ENCODE measurements at places on chromosomes 12 and 14.

DNA sequence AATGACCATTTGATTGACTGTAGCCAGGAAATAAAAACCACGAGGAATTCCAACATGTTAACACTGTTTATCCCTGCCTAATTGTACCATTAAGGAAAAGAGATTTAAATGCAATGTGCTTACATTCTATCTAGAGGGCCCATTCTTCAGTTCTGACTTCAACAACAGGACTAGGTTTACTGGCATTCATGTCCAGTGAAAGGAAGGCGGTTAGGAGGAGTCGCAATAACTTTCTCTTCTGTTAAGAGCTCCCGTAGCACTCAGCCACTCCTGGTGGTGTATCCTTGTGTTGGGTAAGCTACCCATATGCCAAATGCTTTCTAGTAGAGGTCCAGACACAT is 154.7 kb downstream of the STXBP6 start:
- peak; percentile 86 for DNase-seq

DNA sequence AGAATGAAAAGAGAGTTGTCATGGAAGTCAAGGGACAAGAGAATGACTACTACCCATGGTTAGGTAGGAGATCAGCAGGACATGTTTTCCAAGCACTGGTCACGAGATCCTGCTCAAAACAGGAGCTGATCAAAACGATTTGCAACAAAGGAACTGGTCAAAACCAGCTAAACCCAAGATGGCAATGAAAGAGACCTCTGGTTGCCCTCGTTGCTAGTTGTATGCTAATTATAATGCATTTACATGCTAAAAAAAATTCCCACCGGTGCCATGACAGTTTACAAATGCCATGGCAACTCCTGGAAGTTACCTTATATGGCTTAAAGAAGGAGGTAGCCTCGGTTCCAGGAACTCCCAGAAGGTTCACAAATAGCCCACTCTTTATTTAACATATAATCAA is 95.0 kb upstream of the OTX2 start:
- DNase-seq, result no peak

- DNase-seq, result no peak
These were observed 306.6 kb upstream of the FKBP4 start for GRCh38 chr12:2488131-2488530.

DNA sequence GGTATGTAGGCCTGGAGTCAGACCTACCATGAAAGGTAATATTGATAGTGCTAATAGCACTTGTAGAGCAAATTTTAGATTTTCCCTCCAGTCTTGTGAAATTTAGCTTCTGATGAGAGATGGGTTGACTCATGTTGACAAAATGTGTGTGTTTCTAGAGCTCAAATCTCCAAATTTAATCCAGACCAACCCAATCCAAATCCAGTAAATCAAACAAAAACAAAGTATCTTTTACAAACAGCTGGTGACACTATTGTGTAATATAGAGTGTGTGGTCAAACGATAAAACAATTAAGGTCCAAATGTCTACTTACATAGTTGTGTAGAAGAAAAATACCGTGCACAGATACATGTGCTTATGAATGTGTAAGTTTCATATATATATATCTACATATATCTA is 63.4 kb upstream of the KITLG start:
- DNase-seq, result peak; percentile 87

DNA sequence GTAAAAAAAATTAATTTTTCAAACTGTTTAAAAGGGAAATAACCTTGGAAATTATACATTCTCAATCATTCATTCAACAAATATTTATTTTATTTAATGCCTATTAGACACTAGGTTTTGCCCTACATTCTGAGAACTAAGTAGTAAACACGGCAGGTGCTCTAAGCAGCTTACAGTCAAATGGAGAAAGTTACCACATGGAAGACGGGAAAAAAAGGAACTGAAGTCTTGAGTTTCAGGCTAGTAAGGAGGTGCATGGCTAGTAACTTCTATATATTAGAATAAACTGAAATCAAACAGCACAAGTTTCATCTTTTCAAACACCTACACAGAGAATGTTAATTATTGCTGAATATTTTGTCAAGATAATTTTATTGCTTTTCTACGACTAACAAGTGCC is 52.9 kb downstream of the C12orf42 start:
- no peak for DNase-seq

DNA sequence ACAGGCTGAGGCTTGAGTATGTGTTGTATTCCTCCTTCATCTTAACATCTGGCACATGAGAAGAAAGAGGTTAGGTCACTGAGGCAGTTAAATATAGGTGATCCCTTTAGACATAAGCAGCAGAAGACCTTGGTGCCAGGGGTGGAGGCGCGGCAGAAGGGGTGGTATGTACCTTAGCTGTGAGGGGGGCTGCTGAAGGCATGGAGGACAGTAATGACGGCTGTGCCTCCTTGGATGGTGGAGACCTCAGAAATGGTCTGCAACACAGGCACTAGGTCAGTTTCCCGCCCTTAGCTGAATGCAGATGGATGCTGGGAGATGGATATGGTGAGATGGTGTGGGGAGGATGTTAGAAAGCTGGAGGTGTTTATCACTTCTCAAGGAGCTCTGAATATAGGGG is 1.5 kb upstream of the PNMA1 start:
- DNase-seq, result no peak

DNA sequence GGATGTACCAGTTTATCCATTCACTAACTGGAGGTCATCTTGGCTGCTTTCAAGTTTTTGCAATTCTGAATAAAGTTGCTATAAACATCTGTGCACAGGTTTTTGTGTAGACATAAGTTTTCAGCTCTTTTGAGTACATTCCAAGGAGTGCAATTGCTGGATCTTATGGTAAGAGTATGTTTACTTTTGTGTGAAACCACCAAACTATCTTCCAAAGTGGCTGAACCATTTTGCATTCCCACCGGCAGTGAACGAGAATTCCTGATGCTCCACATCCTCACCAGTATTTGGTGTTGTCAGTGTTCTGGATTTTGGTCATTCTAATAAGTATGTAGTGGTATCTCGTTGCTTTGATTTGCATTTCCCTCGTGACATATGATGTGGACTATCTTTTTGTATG is 150.5 kb upstream of the BCL2L14 start:
- peak; percentile 47 for DNase-seq

DNA sequence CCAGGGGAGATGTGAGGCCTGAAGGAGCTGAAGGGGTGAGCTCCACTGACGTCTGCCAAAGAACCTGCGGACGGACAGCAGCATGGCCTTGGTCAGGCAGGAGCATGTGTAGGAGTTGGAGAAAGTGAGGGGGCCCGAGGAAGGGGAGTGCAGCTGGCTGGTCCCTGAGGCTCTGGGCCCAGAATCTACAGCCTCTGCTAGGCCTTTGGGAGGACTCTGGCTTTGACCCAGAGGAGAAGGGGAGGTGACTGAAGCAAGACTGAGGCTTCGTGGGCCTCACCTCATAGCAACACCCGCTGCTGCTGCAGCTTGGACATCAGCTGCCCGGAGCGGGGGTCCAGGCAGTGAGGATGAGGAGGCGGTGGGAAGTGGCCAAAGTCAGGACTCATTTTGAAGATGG is 216.6 kb upstream of the FKBP4 start:
- no peak for DNase-seq

GRCh38 chr12:77179515-77179914 is 114.1 kb upstream of the E2F7 start:
- DNase-seq, result no peak

- DNase-seq, result no peak
These were observed 146.4 kb upstream of the RTL1 start for GRCh38 chr14:101049942-101050341.

DNA sequence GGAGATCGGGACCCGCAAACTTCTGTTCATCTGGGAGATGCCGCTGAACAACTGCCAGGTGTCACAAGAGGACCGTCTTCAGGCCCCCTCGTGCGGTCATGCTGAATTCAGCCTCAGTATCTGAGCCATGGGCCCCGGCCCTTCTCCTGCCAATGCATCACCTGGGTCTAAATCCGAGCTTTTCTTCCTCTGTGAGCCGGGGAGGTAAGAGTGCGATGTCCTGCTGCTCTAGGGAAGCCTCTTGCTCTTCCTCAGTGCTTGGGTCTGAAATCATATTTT is 155.8 kb upstream of the FKBP4 start:
- no peak for DNase-seq

DNA sequence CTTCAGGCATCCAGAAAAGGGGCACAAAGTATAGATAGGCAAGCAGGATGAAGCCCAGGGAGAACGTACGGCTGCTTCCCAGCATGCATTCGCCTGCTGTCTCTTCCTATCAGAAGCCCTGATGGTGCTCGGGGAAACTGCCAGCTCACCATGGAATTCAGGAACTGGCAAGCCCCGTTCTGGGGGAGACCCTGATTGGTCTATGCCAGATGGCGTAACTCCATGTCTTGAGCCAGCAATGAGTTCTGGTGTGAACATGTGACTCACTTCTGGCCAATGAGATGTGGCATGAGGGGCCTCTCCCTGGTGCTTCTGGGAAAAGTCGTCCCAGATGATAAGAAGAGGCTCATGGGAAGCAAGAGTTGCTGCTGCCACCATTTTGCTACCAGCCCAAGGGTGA is 270.8 kb downstream of the BCL11B start:
- DNase-seq, result no peak

DNA sequence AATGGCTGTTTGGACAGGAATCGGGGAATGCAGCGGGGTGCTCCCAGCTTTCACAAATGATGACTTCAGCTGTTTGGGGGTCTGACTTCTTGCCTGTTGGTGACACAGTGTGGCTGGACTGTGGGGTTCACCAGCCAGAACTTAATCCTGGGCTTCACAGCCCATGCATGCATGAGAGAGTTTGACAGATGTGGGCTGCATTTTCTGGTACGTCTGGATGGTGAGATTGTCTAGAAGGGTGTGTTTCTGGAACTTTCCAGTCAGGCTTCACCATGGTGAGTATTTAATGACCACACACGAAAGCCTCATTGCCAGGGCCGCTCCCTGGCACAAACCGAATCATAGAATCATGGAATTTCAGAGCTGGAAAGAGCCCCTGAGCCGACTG is 29.6 kb downstream of the CHST11 start:
- no peak for DNase-seq

GRCh38 chr12:129762436-129762835 is 141.4 kb downstream of the TMEM132D start:
- no peak for DNase-seq

- peak; percentile 55 for DNase-seq
These were observed 45.0 kb upstream of the STRN3 start for GRCh38 chr14:31071151-31071550.

- peak; percentile 72 for DNase-seq
These were observed 35.8 kb downstream of the FBXO33 start for GRCh38 chr14:39396448-39396847.

DNA sequence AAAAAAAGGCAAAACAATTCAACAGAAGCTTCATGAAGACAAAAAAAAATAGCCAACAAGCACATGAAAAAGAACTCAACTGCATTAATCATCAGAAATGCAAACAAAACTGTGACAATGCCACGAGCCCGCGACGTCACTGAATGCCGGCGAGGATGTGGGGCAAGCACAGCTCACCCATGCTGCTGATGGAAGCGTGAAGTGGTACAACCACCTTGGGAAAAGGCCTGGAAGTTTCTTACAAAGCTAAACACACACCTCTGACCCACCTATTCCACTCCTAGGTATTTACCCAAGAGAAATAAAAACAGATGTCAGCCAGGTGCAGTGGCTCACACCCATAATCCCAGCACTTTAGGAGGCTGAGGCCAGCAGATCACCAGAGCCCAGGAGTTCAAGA is 10.5 kb downstream of the BTBD6 start:
- DNase-seq, result no peak

DNA sequence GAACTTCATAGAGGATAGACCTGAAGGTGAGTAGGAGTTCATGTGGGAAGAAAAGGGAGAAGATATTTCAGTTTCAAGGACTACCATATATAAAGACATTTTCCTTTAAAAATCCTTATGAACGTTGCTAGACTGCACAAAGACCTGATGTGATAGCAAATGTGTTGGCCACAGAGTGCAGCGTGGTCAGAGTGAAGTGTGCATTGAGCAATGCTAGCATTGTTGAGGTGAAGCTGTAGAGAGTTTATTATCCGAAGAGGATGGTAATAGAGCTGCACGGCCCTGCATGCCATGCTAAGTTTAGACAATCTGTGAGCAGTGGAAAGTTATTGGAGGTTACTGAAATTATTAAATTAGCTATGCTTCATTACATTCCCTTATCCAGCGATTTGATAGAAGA is 413.0 kb downstream of the CCDC91 start:
- DNase-seq, result peak; percentile 50

GRCh38 chr14:53144244-53144643 is 8.9 kb downstream of the DDHD1 start:
- no peak for DNase-seq

- no peak for DNase-seq
These were observed 3.4 kb upstream of the C3AR1 start for GRCh38 chr12:8069582-8069981.

DNA sequence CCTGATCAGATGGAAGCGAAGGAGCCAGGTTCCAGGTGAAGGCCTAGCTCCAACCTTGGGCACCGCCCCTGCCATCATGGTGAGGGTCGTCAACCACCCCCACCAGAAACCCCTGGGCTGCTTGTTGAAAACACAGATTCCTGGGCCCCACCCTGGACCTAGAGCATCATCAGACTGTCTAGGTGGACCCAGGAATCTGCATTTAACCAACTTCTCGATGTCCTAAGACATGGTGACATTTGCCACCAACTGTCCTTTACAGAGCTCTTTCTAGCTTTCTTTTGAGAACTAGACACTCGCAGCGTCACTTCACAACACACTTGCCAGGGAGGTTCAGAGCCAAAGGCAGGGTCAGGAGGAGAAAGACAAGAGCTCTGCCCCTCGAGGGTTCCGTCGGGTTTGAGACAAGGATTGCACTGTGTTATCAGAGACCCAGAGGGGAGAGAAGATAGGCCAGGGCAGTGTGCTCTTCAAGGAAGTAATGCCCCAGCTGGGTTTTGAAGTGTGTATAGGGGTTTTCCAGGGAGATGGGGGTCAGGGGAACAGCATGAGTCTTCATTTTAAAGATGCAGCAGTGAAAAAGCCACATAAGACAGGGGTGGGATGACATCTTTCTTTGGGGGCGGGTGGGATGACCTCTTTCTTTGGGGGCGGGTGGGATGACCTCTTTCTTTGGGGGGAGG is 24.6 kb downstream of the RFLNA start:
- DNase-seq, result no peak

GRCh38 chr12:132665149-132665491 is 22.0 kb downstream of the POLE start:
- DNase-seq, result no peak

GRCh38 chr12:113955109-113955970 is 10.8 kb downstream of the RBM19 start:
- no peak for DNase-seq

- peak; percentile 100 for DNase-seq
These were observed 728 bp upstream of the STON2 start for GRCh38 chr14:81400852-81401251.

DNA sequence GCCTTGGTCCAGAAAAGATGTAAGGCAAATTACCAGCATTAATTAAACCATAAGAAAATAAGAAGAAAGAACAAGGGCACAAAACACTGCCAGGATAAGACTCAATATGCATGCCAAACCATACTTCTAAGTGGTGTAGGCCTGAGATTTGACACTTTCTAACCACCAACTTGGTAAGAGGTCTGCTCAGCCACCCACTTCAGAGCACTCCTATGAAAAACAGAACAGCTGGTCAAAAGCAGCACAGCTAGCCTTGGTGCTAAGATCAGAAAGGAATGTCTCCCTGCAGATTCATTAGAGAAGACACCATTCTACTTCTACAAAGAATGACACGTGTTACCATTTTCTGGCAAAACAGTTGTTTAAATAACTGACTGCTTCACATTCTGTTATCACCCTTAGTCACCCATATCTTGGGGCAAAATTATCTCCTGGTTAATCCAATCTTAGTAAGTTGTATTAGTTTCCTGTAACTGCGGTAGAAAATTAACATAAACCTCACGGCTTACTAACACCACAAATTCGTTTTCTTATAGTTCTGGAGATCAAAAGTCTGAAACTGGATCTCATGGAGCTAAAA is 13.2 kb downstream of the RPS6KA5 start:
- DNase-seq, result no peak

- DNase-seq, result no peak
These were observed 794 bp downstream of the RCOR1 start for GRCh38 chr14:102593061-102593824.

Measured in AG10803 (cell line).